ENCODE measurements at places on chromosomes 2 and 18. TPM values are rescaled to one million over a fixed set of nuclear protein-coding genes. Genes with fewer than 3 reads are reported as not detected.
A peak's percentile ranks its signal among the peaks of the same experiment; 100 is the strongest.

DNA sequence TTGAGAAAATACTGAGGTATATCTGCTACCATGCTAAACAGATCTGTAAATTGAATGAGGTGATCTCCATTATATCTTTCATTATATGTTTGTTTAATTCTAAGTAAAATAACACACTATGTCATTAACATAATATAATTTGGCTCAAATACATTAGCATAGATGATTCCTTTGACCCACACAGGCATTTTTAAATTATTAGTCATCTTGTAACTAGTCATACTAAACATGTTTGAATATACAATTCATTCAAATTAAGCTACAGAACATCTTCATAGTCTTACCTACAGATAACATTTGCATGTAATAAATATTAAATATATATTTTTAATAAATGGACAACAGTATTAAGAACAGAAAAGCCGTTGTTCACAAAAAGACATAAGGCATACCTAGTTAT is 52.7 kb upstream of the KYNU start:
- no peak for DNase-seq

GRCh38 chr18:34752056-34752455 is 42.0 kb downstream of the DTNA start:
- DNase-seq, result no peak

Gene CTNNA2
- total RNA-seq, result 36.8 TPM

GRCh38 chr18:63774511-63774910 is 707 bp upstream of the SERPINB7 start:
- no peak for DNase-seq

GRCh38 chr2:25341011-25341727 is 556 bp downstream of the DNMT3A start:
- no peak for DNase-seq

DNA sequence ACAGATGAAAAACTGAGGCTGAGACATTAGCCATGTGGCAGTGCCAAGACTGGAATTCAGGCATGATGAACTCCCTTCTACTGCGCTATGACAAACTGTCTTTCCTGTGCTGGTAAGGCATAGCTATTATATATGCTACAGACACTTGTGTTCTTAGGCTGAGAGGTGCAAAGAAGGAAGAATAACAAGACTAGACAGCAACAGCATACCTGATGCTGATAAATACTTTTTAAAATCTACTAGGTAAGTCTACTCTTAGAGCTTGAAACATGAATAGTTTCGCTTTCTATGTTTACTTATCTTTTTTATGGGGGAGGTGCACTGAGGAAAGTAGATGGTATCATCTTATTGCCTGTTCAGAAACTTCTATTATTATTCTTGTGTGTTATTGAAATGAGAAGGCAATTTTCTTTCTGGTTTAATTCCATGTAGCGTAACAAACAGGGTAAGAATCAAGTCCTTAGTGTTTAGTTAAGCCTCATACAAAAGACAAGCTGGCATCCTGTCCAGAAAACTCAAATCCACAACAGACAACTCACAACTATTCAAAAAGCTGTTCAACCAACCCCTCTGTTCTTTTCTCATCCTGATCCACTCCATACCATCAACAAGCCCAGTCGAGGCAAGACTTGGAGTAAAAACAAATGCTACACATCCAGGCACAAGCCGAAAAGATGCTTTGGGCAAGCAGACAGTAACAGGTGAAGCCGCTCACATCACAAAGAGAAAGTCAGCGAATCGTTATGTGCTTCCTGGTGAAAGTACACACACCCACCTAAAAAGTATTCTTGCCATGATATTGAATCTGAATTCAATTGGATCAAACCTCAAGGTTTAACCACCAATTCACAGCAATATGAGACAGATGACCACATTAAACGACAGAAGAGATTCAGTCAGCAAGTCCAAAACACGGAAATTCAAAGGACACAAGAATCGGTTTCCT is 1.5 kb downstream of the TTC32 start:
- no peak for DNase-seq

Gene HOXD12
- total RNA-seq, result not detected

- no peak for DNase-seq
Measured at GRCh38 chr18:45560870-45561269, 54.4 kb upstream of the SLC14A2 start.

DNA sequence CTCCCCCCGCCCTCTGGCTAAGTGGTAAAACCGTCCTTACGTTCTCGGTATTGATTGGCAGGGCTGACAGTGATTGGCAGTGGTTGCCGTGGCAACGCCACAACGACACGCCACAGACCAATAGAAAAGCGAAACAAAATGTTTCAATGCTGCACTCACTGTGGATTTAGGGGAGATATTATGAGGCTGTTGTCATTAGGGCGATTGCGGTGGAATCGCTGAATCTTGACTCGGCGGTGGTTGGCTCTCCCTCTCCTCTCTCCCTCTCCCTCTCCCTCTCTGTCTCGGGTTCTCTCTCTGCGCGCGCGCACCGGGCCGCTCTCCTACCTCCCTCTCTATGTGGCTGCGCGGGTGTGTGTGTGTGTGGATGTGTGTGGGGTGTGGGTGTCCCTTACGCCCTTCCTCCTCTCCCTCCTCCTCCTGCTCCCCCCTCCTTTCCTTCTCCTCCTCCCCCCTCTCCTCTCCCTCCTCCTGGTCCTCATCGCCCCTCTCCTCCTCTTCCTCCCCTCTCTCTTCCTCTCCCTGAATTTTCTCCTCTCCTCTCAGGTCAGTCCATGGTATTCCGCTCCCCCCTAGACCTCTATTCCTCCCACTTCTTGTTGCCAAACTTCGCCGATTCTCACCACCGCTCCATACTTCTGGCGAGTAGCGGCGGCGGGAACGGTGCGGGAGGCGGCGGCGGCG is at the start of gene SIX3:
TSS of gene SIX3 (plus strand) at position 152 of the 684 bp plus-strand sequence. CDS start at position 555, 403 bp downstream.
- DNase-seq, result peak; percentile 53

DNA sequence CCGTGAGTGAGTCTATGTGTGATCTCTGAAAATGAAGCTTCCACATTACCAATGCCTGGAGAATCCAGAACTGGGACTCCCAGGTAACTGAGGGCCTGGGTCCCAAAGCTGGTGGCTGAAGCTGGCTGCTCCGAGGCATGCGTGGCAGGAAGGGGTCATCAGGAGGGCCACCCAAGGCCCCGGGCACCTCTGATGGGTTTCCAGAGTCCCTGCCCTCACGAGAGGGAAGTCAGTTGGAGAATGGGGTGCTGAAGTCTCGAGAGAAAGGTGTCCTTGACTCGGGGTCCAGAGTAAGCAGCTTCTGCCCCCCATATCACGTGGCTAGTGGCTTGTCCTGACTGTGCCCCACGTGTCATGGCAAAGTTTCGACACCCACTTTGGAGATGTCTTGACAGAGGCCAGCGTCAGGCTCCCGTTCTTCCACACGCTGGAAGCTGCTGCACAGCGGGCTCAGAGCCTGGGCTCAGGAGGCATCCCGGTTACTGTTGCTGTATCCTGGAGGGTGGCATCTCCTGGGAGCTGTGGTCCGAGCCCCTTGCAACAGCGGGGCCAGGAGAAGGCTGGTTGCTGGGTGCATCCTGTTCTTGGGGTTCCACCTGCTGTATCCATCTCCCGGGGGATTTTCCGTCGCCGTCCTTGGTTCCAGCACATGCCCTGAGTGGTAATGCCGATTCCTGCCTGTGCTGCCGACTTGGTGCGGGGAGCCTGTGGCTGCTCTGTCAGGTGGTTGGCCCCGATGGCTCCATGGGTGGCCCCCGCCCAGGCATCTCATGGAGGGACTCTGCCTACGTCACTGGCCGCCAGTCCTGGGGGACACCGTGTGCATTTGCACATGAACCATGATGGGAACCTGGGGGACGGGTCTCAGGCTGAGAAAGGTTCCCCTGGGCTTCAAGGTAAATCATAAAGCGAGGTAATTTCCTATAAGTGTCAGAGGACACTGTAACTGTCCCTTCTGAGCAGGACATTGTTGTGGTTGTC is 183.3 kb upstream of the HDAC4 start:
- DNase-seq, result no peak

Gene LOXL3
- 15.2 TPM for total RNA-seq

- DNase-seq, result no peak
Measured at GRCh38 chr2:30232801-30233130, 1.4 kb downstream of the LBH start.

GRCh38 chr2:1605102-1606045 is 138.9 kb downstream of the PXDN start:
- no peak for DNase-seq

- no peak for DNase-seq
Measured at GRCh38 chr2:145593280-145593679, 1073.4 kb upstream of the ZEB2 start.

GRCh38 chr2:105224444-105224843 is 17.1 kb upstream of the GPR45 start:
- DNase-seq, result no peak

Gene EMX1
- 11.3 TPM for total RNA-seq

GRCh38 chr2:17620280-17620679 is 79.8 kb downstream of the VSNL1 start:
- DNase-seq, result peak; percentile 67
